Calu3 (cell line): ENCODE measurements at places on chromosomes 2 and 18. TPM values are rescaled to one million over a fixed set of nuclear protein-coding genes. Genes with fewer than 3 reads are reported as not detected.
A peak's percentile ranks its signal among the peaks of the same experiment; 100 is the strongest.

- no peaks in the 10 kb centered on the region for H3K4me1 ChIP-seq
- no peak overlapping the region for H3K27ac ChIP-seq
- no peak overlapping the region for H3K4me3 ChIP-seq
- H3K36me3 ChIP-seq: no peaks in the 10 kb centered on the region
- no peaks in the 10 kb centered on the region for H3K27me3 ChIP-seq
Observed at GRCh38 chr2:95389245-95390119, 13.0 kb upstream of the FAHD2A start.

DNA sequence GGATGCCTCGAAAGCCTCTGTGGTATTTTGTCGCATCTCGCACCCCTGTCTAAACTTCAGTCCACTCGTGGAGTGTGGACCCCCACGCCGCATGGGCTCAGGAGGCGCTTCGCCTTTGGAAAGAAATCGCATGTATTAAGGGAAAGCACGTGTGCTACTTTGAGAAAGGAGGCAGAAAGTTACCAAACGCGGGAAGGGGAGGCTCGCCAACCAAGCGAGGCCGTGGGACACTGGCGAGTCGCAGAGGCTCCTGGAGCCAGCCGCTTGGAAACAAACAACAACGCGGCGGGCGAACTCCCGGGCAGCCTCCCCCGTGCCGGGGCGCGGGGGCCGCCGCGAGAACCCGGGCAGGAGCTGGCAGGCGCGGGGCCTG, 455 bp upstream of the AGAP1 start:
- peak overlapping the region; percentile 73 for H3K4me3 ChIP-seq
- no peak for DNase-seq
- peaks cover 43% of the 10 kb centered on the region for H3K36me3 ChIP-seq
- H3K27me3 ChIP-seq: peaks cover 19% of the 10 kb centered on the region
- H3K4me1 ChIP-seq: peaks cover 18% of the 10 kb centered on the region

DNA sequence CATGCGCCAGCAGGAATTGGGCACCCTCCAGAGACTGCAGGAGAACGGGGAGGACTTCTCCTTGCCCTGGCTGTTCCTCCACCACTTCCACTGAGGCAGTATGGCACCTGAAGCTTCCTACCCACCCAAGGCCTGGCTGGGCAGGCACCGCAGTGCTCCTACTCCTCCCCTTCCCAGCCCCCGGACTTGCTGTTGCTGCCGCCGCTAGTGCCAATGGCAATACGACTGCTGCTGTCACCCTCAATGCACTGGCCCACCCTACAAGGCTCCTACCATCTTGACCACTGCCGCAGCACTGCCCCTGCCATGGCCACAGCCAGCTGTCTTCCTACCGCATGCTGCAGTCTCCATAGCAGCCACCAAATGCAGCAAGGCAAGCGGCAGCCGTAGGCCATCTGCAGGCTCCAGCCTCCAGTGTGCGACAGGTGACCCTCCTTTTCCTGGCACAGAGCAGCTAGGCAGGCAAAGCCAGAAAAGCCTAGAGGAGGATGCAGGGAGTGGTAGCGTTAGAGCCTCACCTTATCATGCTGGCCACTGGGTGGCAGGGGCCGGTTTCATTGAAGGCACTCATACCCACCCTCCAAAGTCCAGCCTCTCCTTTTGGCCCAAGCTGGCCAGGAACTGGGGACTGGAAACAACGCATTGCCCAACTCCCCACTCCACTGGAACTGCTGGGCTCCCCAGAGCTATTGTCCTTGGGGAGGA, 47.4 kb upstream of the ANKRD62 start:
- no peak overlapping the region for H3K27ac ChIP-seq
- H3K4me1 ChIP-seq: peaks cover 24% of the 10 kb centered on the region
- H3K27me3 ChIP-seq: peaks cover 64% of the 10 kb centered on the region

GRCh38 chr2:58609326-58609725, 368.2 kb upstream of the FANCL start:
- no peaks in the 10 kb centered on the region for H3K36me3 ChIP-seq
- H3K4me1 ChIP-seq: no peaks in the 10 kb centered on the region
- H3K4me3 ChIP-seq: no peak overlapping the region
- DNase-seq: no peak
- no peaks in the 10 kb centered on the region for H3K27me3 ChIP-seq
- H3K27ac ChIP-seq: no peak overlapping the region

- no peaks in the 10 kb centered on the region for H3K36me3 ChIP-seq
- no peak for DNase-seq
- no peaks in the 10 kb centered on the region for H3K27me3 ChIP-seq
- peaks cover 8% of the 10 kb centered on the region for H3K4me1 ChIP-seq
- H3K4me3 ChIP-seq: no peak overlapping the region
Observed at GRCh38 chr18:59810183-59810582, 89.6 kb upstream of the PMAIP1 start.

DNA sequence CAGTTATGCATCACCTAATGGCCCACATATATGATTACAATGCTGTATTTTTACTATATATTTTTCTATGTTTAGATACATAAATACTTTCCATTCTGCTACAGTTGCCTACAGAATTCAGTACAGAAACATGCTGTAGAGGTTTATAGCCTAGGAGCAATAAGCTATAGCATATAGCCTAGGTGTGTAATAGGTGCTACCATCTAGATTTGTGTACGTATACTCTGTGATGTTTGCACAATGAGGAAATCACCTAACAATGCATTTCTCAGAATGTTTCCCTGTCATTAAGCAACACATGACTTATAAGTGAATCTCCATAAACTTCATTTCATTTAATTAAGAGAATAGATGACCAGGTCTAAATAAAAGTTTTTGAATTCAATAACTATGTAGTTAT, 43.5 kb downstream of the SLC38A11 start:
- no peak overlapping the region for H3K4me3 ChIP-seq
- no peak for DNase-seq
- peaks cover 54% of the 10 kb centered on the region for H3K4me1 ChIP-seq
- H3K36me3 ChIP-seq: peaks cover 5% of the 10 kb centered on the region
- H3K27me3 ChIP-seq: no peaks in the 10 kb centered on the region

- H3K36me3 ChIP-seq: no peaks in the 10 kb centered on the region
- H3K27ac ChIP-seq: no peak overlapping the region
- no peak overlapping the region for H3K4me3 ChIP-seq
Observed at GRCh38 chr2:48228345-48228684, 301.6 kb upstream of the STON1 start.

- H3K36me3 ChIP-seq: peaks cover 17% of the 10 kb centered on the region
- no peak for DNase-seq
- no peaks in the 10 kb centered on the region for H3K27me3 ChIP-seq
- H3K27ac ChIP-seq: peak overlapping the region; percentile 73
- peak overlapping the region; percentile 72 for H3K4me3 ChIP-seq
Observed at GRCh38 chr2:62506421-62506750, 391 bp upstream of the TMEM17 start.

DNA sequence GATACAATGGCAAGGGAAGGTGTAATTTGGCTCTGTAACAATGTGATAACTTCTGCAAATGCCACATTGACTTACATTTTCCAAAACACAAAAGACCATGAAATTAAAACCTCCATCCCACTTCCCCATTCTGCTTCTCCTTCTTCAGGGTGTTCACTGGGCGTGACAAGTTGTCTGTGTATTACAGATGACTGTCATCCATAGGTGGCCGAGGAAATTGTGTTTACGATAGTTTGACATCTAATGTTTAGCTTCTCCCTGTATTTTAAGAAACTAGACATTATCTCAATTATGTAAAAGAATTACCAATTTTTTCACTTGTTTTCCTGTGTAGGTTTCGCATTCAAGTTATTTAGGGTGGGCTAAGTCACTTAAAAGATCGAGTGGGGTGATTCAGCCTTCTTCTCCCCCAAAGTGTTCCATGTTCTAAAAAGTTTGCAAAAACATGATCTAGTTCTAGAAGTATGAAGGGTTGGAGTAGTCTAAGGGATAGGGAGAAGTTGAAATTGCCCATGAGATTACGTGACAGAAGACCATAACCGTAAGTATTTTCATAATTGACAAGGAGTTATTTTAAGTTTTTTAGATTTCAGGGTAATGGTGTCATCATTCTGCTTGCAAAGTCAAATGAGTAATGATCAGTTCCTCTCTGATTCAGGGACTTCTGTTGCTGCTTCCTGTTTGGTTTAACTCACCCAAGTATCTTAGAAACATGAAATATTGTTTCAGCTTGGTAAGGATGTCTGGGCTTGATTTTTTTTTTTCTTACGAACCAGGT, 25.2 kb upstream of the CYTIP start:
- no peak overlapping the region for H3K27ac ChIP-seq
- no peaks in the 10 kb centered on the region for H3K36me3 ChIP-seq
- no peaks in the 10 kb centered on the region for H3K4me1 ChIP-seq
- no peak for DNase-seq
- H3K4me3 ChIP-seq: no peak overlapping the region

DNA sequence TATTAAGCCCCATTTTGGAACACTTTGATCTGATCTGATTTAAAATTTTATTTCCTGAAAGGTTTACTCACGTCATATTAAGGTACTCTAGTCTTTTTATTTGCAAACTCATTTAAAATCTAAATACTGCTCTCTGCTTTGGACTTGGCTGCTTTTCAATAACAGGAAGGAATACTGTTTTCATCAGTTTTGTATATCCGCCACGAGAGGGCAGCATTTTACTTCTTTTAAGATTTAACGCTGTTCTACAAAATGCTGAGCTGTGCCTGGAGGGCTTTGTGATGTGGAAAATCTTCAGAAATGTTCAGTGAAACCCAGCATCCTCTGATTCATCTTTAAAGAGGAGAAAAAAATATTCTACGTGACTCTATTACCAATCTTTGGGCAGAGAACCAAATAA, 37.5 kb upstream of the SLC38A11 start:
- H3K4me3 ChIP-seq: no peak overlapping the region
- no peaks in the 10 kb centered on the region for H3K36me3 ChIP-seq
- no peak overlapping the region for H3K27ac ChIP-seq
- H3K27me3 ChIP-seq: no peaks in the 10 kb centered on the region
- peaks cover 22% of the 10 kb centered on the region for H3K4me1 ChIP-seq
- peak; percentile 58 for DNase-seq

DNA sequence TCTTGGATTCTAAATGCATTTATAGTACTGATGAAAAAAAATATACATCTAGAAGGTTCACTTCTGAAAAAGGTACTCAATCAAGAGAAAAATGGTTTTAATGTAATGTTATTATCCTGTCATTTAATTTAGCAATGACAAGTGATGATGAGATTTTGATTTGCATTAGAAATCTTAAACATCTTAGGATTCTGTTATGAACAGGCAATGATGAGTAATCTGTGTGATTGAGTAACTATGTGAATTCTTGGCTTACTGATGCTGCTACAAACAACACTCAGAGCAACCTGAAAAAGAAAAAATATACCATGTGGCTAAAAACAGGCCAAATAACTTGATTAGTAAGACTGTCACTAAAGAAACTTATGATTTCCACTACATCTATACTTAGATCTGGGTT, 30.1 kb downstream of the RBKS start:
- no peaks in the 10 kb centered on the region for H3K36me3 ChIP-seq
- no peaks in the 10 kb centered on the region for H3K27me3 ChIP-seq
- H3K27ac ChIP-seq: no peak overlapping the region
- H3K4me3 ChIP-seq: no peak overlapping the region
- peaks cover 32% of the 10 kb centered on the region for H3K4me1 ChIP-seq
- no peak for DNase-seq

GRCh38 chr2:13089971-13090370, 373.2 kb downstream of the TRIB2 start:
- H3K4me3 ChIP-seq: no peak overlapping the region
- H3K36me3 ChIP-seq: no peaks in the 10 kb centered on the region
- DNase-seq: no peak
- H3K27ac ChIP-seq: no peak overlapping the region
- no peaks in the 10 kb centered on the region for H3K27me3 ChIP-seq

- H3K4me1 ChIP-seq: peaks cover 9% of the 10 kb centered on the region
- no peak overlapping the region for H3K4me3 ChIP-seq
- no peak overlapping the region for H3K27ac ChIP-seq
- H3K36me3 ChIP-seq: no peaks in the 10 kb centered on the region
- peak; percentile 6 for DNase-seq
Observed at GRCh38 chr2:34738691-34739090, 1139.6 kb upstream of the FAM98A start.

- H3K4me1 ChIP-seq: no peaks in the 10 kb centered on the region
- H3K27me3 ChIP-seq: peaks cover 60% of the 10 kb centered on the region
- DNase-seq: no peak
- no peaks in the 10 kb centered on the region for H3K36me3 ChIP-seq
- no peak overlapping the region for H3K4me3 ChIP-seq
Observed at GRCh38 chr18:6873040-6873751, 143.7 kb downstream of the ARHGAP28 start.

DNA sequence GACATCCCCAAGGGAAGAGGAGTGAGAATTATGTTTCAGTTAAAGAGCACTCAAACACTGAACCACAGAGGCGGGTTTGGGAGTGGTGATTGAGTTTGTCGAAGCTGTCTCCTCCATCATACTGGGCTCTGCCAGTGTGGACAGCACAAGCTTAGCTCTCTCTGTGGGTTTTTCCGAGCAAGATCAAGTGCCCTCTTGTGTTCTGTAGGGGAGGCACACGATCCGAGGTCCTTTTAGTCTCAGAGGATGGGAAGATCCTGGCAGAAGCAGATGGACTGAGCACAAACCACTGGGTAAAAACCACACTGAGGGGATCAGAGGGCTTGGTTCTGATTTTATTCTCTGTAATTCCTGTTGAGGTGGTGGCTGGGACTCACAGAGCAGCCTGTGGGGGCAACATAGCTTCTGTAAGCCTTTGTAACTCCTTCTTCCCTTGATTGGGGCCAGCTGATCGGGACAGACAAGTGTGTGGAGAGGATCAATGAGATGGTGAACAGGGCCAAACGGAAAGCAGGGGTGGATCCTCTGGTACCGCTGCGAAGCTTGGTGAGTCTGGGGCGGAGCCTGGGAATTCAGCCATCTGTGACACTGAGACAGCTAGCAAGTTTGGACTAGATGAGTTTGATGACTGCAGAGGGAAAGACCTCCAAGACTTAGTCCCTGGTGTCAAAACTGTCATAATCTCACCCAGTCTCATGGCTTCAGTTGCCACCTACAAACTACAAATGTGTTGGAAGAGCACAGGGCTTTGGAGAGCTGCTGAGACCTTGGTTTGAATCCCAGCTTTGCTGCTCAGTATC, 2.0 kb downstream of the NAGK start:
- H3K4me1 ChIP-seq: peaks cover 31% of the 10 kb centered on the region
- peak; percentile 32 for DNase-seq
- no peaks in the 10 kb centered on the region for H3K27me3 ChIP-seq
- H3K36me3 ChIP-seq: peaks cover 41% of the 10 kb centered on the region
- no peak overlapping the region for H3K27ac ChIP-seq
- H3K4me3 ChIP-seq: no peak overlapping the region

- peaks cover 9% of the 10 kb centered on the region for H3K4me1 ChIP-seq
- peak; percentile 25 for DNase-seq
- H3K27ac ChIP-seq: no peak overlapping the region
- no peak overlapping the region for H3K4me3 ChIP-seq
- H3K27me3 ChIP-seq: no peaks in the 10 kb centered on the region
Observed at GRCh38 chr2:162520959-162521358, 177.0 kb downstream of the GCA start.

- no peaks in the 10 kb centered on the region for H3K27me3 ChIP-seq
- H3K4me3 ChIP-seq: no peak overlapping the region
- H3K36me3 ChIP-seq: peaks cover 8% of the 10 kb centered on the region
- H3K27ac ChIP-seq: peak overlapping the region; percentile 84
Observed at GRCh38 chr2:196233805-196234475, 62.6 kb upstream of the STK17B start.

The KLHL29 gene
- total RNA-seq: 11.9 and 12.4 TPM in 2 replicates

The REG1B gene
- total RNA-seq: not detected in 2 replicates

The ATG9A gene
- 36.6 and 42.4 TPM in 2 replicates for total RNA-seq

The GAD1 gene
- 11.2 and 11.5 TPM in 2 replicates for total RNA-seq

The MARCHF4 gene
- 0.37 and 0.54 TPM in 2 replicates for total RNA-seq

The LRP2 gene
- total RNA-seq: 0.49 and 0.66 TPM in 2 replicates

The HADHB gene
- 78.3 and 84.4 TPM in 2 replicates for total RNA-seq

The CXCR1 gene
- not detected in 2 replicates for total RNA-seq

The LDLRAD4 gene
- 0.44 and 0.50 TPM in 2 replicates for total RNA-seq

The ORC4 gene
- 59.2 and 66.2 TPM in 2 replicates for total RNA-seq

The REL gene
- total RNA-seq: 20.3 and 23.4 TPM in 2 replicates

The PDCD1 gene
- total RNA-seq: not detected in 2 replicates
